ENCODE measurements at places on chromosomes 5 and 9. TPM values are rescaled to one million over a fixed set of nuclear protein-coding genes. Genes with fewer than 3 reads are reported as not detected.

- DNase-seq, result no peak
Observed at GRCh38 chr5:3639175-3639574, 43.5 kb downstream of the IRX1 start.

- no peak for DNase-seq
Observed at GRCh38 chr5:16866795-16867576, 69.1 kb downstream of the MYO10 start.

- peak; percentile 23 for DNase-seq
Observed at GRCh38 chr5:31346896-31347551, 153.5 kb downstream of the CDH6 start.

Gene LURAP1L
- polyA plus RNA-seq, result 16.6 TPM
